ENCODE measurements at places on chromosomes 3 and 15.

- peak; percentile 19 for DNase-seq
These were observed 56.9 kb downstream of the ABHD5 start for GRCh38 chr3:43747641-43748040.

DNA sequence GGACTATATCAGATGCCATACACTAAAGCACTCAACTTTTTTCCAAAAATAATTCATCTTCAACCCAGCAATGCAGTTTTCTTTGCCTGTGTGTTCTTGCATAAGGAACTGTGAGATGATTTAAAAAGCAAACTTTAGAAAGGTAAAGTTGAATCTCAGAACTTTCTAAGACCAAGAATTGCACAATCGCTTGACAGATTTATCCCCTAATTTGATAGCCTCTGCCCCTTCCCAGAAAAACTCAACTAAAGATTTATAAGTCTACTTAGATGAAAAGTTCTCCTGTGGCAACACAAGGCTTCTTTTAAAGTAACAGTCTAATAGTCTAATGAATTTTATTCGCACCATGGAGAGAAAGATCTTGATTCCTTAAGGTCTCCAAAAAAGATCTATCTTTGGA is 259.3 kb downstream of the MAGI1 start:
- DNase-seq: no peak

- DNase-seq: no peak
These were observed 322.5 kb upstream of the CFAP20DC start for GRCh38 chr3:59372346-59372745.

- no peak for DNase-seq
These were observed 222.0 kb downstream of the PYDC2 start for GRCh38 chr3:191682961-191683360.

GRCh38 chr3:183073839-183074238 is 25.5 kb downstream of the MCCC1 start:
- DNase-seq: no peak

GRCh38 chr3:161821591-161821990 is 325.0 kb downstream of the OTOL1 start:
- no peak for DNase-seq

DNA sequence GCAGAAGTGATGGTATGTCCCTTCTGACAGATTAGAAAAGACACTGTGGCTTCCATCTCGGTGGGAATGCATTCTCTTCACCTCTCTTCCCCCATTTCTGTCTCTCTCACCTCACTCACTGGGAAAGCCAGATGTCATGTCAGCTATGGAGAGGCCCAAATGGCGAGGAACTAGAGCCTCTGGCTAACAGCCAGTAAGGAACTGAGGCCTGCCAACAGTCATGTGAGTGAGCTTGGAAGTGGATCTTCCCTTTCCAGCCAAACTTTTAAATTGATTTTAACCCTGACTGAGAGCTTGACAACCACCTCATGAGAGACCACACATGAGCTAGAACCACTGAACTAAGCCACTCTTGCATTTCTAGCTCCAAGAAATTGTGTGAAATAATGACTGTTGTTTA is 35.2 kb upstream of the CDAN1 start:
- DNase-seq: no peak
